ENCODE measurements at places on chromosomes 7 and 10.

DNA sequence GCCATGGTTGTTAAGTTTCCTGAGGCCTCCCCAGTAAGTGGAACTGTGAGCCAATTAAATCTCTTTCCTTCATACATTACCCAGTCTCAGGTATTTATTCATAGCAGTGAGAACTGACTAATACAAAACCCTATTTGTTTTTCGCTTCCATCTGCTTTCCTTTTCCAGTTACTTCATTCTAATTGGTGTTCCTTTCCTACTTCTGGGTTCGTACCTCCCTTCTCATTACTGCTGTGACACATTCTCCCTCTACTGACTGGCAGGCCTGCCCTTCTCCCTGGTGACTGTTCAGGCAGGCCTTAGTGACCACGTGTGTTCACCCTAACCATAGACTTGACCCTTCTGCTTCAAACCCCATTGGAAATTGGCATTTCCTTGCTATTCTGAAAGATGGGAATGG lies 37.7 kb downstream of the MTURN start:
- no peak for DNase-seq

DNA sequence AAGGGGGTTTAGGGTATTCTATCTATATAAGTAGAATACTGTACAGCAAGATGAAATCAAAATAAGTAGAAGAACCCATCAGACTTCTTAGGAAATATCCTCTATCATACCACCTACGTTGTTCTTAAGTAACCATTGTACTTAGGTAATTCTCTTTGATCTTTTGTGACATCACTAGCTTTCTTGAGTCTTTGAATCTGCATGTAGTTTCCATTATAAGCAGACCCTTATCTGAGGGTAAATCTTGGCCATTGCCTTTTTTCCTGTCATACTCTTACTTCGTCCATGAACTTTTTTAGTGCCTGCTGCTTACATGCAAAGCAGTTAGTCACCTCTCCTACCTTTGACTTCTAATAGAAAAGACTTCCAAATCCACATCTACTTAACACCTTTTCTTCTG lies 49.0 kb downstream of the WAC start:
- no peak for DNase-seq

DNA sequence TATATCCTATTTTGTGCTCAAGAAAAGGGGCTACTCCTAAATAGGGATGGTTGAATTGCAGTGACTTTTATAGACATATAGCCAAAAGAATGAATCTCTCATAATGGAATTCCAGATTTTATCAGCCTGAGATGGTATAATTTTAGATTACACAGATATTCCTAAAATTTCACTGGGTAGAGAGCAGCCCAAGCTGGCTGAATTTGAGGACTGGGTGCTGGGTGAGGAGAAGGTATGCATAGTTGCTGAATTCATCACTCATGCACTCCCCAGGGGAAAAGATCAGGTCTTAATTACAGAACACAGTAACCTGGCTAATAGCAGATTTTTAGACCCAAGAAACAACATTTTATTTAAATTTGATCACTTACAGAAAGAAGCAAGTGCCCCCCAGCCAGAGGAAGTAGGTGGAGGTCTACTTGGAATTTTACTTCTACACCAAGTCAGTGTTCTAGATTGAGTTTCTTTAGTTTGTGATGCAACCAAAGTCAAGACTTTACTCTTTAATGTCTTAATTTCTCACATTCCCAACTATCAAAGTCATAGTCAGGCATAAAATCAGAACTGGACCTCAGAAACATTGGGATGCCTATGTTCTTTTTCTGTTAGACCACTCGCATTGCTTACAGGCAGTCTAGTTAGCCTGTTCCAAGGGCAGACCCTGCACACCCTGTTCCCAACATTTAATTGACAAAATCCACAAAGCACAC lies 337.4 kb upstream of the PODXL start:
- DNase-seq: no peak

- no peak for DNase-seq
Observed at GRCh38 chr7:134692344-134692705, 45.7 kb downstream of the BPGM start.

DNA sequence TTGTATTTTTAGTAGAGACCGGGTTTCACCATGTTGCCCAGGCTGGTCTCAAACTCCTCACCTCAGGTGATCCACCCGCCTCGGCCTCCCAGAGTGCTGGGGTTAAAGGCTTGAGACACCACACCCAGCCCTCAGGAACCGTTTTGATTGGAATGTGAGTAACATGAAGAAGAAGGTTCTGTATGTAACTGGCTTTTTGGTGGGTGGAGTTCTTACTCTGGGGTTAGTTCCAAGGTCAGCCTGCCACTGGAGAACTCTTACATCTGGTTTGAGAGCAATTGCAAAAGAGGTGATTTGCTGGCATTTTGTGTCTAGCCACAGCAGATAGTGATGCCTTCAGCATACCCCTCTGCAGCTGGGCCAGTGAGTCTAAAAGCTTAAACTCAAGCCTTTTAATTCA lies 457.8 kb upstream of the VSTM2A start:
- DNase-seq: no peak

DNA sequence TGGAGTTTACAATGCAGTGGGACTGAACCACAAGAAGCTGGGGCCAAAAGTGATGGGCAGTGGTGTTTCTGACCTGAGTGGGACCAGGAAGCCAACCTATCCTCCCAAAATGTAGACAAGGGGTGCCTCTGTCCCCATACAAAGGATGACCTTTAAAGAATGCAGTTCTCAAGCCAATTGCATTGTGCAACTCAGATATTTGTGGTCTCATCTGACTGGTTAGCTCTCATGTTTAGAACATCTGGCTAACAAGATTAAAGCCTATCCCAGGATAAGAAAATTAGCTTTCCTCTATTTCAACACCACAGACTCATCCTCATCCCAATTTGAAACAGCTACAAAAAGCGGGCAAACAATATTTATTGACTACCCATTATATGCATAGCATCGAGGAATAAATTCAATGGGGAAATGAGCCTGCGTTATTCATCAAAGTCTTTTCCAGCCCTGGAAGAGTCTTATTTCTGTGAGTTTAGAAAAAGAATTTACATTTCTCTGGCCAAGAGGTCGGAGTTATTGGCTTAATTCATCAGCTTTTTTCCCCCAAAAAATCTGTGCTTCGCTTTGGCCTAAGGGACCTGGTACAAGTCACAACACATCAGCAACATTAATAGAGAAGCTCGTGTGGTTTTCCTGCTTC lies 26.7 kb downstream of the ELMO1 start:
- no peak for DNase-seq

DNA sequence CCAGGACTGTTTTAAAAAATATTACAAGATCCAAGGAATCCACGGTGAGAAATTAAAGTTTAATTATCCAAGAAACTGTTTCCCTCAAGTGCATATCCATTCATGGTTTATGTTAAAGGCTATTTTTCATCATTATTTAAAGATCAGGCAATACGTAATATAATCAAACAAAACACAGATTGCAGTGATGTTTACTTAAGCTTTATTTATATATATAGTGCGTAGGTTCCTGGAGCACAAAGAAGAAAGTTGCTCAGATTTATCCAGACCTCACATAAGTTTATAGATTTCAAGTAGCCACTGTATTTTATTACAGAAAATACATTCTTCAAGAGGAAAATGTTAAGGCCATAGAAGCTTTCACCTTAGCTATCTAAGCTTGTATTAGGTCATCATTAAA lies 210.0 kb upstream of the KLF14 start:
- DNase-seq: no peak

- no peak for DNase-seq
Observed at GRCh38 chr7:121908042-121908441, 35.1 kb downstream of the PTPRZ1 start.

DNA sequence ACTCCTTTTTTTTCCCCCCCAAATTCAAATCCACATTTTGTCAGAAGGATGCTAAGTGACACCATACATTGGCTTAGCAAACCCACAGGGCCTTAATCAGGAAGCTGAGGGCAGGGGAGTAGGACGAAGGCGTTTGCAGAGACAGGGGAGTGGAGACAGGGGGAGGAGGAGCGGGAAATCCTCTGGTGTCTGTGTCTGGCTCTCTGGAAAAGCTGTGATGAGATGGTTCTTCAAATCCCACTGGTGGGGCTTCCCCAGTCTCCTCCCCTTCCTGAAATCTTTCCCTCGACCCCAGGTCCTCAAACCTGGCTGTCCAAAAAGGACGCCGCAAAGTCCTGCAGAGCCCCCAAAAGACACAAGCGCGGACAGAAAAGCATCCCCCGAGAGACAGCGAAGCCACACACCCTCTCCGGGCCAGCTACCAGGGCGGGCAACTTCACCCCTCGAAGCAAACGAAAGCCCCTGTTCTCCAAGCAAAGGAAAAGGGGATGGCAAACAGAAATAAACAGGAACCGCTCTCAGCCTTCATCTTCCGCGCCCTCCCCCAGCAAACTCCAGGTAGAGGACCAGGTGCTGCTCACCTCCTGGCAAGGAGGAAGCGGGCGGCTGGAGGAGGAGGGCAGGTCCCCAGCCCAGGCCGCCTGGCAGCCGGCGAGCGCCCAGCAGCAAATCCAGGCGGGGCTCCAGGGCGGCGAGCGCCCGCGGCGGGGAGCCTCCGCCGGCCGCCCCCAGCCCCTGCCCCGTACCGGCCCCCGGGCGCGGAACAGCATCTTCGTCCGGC lies 520 bp downstream of the ELAPOR2 start:
- peak; percentile 2 for DNase-seq

GRCh38 chr10:18777258-18777657 lies 118.0 kb downstream of the ARL5B start:
- DNase-seq: no peak

GRCh38 chr10:92691591-92692079 lies 1.9 kb downstream of the HHEX start:
- no peak for DNase-seq

DNA sequence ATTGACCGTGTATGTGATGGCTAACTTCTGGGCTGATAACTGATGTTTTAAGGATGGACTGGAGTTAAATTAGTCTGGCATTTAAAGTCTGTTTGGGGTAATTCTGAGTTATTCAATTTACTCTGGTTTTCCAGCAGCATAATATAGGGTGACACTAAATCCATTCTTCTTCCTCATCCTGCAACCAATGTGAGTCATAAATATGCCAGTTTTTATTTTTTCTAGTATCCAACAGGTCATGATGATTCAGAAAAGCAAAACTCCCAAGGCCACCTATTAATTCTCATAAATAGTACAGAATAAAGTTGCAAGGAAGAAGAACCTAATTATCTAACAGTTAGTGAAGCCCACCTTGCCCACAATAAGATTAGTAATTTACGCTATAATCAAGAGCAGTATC lies 7.5 kb upstream of the EPHB6 start:
- no peak for DNase-seq

GRCh38 chr10:23725548-23725947 lies 286.7 kb downstream of the OTUD1 start:
- no peak for DNase-seq

DNA sequence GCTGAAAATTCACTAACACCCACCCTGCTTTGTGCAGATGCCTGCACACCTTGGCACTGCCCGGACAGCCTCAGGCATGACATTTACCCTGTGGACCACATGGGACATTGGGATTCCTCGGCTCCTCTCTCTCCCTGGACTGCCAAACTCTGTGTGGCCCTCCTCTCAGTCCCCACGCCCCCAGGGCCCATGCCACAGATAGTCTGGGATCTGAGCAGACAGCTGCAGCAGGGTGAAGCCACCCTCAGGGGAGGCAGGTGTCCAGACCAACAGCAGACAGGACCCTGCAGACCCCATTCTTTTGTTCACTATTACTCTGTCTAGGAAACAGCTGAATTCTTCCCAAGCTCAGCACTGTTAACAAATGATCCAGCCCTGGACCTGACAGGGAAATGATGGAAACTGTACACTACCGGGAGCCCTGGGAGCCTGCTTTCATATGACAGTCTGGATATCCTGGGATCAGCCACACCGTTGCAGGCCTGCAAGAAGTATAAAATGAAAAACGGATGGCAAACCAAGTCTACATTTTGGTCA lies 83.4 kb downstream of the VOPP1 start:
- DNase-seq: no peak

DNA sequence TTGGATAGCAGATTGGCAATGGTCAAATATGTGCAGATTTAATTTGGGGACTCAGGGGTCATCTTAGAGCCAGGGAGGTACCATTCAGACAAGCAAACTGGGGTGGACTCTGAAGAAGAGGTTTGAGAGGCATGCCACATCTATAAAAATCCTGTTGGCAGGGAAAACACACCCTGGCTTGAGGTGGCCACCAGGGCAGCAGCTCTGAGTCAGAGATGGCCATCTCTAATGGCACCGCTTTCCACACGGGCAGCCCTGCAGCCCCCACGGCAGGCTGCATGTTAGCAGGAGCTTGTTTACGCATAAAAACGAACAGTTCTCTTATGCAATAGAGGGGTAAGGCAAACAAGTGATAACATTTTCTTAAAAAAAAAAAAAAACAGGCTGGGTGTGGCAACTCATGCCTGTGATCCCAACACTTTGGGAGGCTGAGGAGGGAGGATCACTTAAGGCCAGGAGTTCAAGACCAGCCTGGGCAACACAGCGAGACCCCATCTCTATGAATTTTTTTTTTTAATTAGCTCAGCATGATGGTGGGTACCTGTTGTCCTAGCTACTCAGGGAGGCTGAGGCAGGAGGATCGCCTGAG lies 14.9 kb downstream of the DLG5 start:
- DNase-seq: no peak

GRCh38 chr10:48614481-48615390 lies 9.9 kb upstream of the ARHGAP22 start:
- DNase-seq: no peak

DNA sequence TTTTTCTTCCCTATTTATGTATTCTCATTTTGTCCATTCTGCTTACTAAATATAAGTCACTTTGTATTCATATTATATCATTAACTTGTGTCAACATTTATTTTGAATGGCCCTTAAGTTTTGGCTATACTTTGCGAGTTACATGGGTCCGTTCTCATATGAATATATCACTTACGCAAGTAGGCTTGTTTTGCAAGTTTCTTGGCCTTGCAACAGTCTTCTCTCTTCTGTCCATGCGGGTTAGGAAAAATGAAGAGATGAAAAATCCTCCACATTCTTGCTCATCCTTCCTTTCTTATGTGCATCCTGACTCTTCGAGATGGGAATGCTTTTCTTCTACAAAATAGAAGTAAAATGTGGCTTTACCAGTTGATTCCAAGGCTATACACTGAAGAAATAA lies 82.8 kb downstream of the GPR158 start:
- DNase-seq: no peak

DNA sequence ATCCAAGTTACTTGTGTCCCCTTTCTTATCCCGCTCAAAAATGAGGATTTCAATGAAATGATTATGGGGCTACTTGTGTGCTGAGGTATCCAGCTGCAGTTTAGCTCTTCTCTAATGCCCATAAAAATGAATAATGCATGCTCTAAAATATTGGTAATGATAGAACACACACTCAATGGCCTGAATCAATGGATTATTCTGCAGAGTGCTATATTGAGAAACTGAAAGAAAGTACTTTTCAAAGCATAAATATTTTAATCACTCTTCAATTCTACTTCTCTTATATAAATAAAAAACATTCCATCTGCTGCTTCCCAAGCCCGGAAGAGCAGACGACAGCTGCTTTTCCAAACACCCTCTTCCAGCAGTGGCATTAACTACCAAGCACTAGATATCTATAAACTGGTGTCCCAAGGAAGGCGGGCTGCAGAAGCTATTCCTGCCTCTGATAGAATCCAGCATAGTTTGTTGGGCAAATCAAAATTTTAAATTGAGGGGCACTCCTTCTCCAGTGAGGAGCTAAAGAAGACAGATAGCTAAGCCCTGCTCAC lies 284.9 kb upstream of the AOAH start:
- DNase-seq: no peak

Data from activated CD4-positive, alpha-beta T cell treated with anti-CD3 and anti-CD28 coated beads, Interleukin-2, amount 50 U/mL, for 4 hours (primary cell).